Tibial artery (tissue), 4 donors: ENCODE measurements at places on chromosomes 12 and 14.

GRCh38 chr12:75995691-75996090 lies 35.9 kb downstream of the PHLDA1 start:
- no peak for DNase-seq

DNA sequence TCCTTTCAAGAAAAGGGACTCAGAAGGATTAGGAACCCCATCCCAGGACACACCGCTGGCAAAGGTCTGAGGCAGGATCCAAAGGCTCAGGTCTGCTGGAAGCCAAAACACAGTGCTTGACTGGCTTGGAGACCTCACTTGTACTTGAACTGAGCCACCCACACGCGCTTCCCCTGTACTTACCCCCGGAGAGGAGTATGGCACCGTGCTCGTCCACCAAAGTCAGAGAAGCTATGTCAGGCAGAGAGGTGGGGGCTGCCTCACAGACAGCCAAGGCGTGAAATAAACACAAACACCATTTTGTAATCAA lies 11.1 kb upstream of the SELPLG start:
- DNase-seq: no peak

- DNase-seq: no peak
Measured at GRCh38 chr14:20632448-20632830, 9.1 kb downstream of the OR6S1 start.

DNA sequence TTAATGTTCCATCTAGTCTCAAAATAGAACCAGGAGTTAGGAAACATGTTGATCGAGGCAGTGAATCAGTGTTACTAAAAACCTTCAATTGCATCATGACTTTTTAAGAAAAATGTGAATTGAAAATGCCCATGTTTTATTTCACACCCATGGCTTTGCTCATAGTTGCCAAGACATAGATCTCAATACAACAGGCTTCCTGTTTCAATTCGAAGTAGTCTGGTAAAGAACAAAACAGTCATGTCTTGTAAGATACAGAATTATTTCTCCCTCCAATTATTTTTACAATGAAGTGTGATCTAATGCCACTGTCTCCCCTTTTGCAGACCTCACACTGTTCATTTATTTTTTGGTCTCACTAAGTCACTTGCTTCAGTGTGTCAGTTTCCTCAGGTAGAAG lies 44.6 kb upstream of the FAR2 start:
- no peak for DNase-seq

DNA sequence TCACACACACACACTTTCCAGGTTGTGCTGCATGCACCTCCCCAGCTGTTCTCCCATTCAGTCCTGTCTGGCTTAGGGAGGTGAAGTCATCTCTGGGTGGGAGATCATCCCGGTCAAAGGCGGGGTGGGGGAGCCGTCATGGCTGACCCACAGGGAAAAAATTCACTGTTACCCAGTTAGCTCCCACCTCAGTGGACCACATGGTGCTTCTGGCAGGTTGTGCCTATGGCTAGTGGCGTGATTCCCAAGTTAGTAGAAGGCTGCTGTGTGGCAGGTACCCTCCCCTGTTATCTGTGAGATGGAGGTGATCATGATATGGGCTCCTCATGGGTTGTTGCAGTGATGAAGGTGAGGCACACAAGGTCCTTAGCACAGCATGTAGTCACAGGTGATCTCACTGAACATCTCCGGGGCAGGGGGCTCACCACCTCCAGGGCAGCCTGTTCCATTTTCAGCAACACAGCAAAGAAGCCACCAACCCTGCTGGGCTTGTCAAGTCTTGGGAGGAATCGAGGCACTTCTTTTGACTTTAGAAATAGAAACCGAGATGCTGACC lies 154.9 kb upstream of the CCND2 start:
- DNase-seq: no peak

DNA sequence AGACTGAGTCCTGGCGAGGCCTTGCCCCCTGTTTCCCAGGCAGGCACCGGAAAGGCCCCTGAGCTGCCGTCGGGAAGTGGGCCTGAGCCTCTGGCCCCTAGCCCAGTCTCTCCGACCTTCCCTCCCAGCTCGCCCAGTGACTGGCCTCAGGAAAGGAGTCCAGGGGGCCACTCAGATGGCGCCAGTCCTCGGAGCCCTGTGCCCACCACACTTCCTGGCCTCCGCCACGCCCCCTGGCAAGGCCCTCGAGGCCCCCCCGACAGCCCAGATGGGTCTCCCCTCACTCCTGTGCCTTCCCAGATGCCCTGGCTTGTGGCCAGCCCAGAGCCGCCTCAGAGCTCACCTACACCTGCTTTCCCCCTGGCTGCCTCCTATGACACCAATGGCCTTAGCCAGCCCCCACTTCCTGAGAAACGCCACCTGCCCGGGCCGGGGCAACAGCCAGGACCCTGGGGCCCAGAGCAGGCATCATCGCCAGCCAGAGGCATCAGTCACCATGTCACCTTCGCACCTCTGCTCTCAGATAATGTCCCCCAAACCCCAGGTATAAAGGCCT lies 10.9 kb downstream of the TNS2 start:
- DNase-seq: peak; percentile 42

GRCh38 chr14:61894452-61895077 lies 132.3 kb downstream of the SNAPC1 start:
- peak; percentile 28 for DNase-seq

- DNase-seq: no peak
Measured at GRCh38 chr12:92732716-92733115, 29.9 kb downstream of the PLEKHG7 start.

DNA sequence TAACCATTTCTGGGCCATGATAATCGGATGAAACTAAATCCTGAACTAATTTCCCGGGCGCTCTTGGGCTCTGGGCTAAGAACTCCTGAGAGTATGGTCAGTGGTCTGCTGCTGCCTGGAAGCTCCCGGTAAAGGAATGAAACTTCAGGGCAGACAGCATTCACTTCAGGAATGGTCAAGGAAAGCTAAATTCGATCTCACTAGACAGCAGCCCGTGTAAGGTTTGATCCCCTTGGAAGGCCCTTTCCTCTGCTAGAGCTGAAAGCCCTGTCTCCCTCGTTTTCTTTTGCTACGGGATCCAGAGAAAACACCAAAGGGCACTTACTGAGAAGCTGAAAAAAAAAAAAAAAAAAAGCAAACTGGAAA lies 680 bp downstream of the ASB8 start:
- no peak for DNase-seq

DNA sequence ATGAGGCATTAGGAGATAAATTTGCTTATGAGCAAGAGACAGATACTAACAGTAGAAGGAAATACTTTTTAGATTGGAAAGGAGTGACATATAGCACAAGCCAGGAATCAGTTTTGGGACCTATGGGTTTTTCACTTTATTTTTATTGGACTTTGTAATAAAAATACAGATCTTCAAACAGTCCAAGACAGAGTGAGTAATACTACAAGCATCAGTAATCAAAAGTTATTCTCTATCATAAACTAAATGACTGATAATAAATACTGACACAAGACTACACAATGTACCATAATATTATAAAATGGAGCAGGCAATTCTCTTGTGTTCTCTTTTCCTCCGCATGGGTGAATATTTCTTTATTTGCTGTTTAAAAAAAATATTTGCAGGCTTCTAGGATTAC lies 85.8 kb downstream of the DERA start:
- no peak for DNase-seq

GRCh38 chr12:93148412-93148811 lies 219.3 kb upstream of the EEA1 start:
- DNase-seq: no peak

- peak; percentile 35 for DNase-seq
Measured at GRCh38 chr14:77000340-77001270, 27.9 kb downstream of the IRF2BPL start.

GRCh38 chr12:16174282-16174681 lies 103.2 kb downstream of the SLC15A5 start:
- DNase-seq: no peak

- DNase-seq: no peak
Measured at GRCh38 chr14:97198813-97199212, 401.6 kb downstream of the VRK1 start.

GRCh38 chr14:77990337-77990736 lies 179.8 kb upstream of the NRXN3 start:
- DNase-seq: no peak

- peak; percentile 37 for DNase-seq
Measured at GRCh38 chr12:111074559-111074958, 154.2 kb upstream of the MYL2 start.

GRCh38 chr12:6430124-6430989 lies 14.4 kb upstream of the CD27 start:
- peak; percentile 92 for DNase-seq
